ENCODE measurements at places on chromosomes 5 and 9.
A peak's percentile ranks its signal among the peaks of the same experiment; 100 is the strongest.

GRCh38 chr9:124180557-124180956 is 77.2 kb upstream of the NEK6 start:
- no peak for DNase-seq

DNA sequence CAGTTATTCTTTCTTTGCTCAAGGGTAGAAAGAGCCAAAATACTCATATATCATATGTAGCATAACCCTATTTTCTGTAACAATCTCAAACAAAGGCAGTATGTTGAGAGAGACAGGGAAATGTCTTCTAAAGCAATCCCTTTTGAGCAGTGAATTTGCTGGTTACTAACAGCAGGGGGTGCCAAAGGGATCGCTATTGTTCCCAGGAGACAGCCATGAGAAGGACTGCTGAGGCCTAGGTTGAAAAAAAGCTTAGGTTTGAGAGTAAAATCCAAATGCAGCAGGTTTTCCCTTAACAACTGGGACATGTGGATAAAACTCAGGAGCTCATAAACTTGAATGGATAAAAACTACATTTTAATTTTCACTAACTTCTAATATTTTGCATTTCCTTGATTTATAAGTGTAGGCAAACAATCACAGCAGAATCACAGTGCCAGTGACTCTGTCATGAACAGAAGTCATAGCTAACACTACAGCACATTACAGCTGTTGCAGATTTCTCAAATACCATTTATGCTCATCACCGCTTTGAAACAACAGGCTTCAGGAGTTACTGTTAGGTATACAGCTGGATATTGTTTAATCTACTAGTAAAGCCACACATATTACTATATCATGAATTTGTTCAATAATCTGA is 148.4 kb downstream of the MAPKAP1 start:
- peak; percentile 21 for DNase-seq

- no peak for DNase-seq
These were observed 4.8 kb upstream of the CEL start for GRCh38 chr9:133057006-133057405.

DNA sequence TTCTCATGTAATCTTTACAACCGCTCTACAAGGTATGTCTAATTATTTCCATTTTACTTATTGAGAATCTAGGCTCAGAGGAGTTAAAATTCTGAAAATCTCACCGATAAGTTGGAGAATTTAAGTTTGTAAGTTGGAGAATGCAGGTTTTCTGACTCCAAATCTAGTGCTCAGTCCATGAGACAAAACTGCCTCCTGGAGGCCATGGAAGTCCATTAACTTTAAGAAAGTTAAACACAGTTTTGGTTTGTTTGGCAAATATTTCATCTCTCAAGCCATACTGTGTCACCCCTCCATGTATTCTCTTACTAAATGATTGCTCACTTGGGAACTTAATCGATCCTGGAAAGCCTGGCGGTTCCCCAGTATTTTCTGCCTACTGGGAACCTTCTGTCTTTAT is 52.6 kb downstream of the INIP start:
- no peak for DNase-seq

DNA sequence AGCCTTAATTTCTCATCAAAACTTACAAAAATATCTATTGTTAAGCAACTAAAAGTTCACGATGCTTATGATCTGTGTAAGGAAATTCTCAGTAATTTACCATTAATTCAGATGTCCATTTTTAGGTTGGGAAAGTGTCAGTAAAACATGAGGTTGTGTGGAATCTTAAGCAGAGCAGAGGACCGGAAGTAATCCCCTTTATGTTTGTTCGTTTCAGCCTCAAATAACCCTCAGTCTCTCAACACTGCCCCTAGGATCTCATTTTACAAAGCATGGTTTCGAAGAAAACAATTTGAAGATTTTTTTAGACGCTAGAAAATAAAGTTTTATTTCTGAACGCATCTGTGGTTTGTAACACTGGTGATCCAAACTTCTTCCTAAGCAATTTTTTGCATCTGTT is 504.2 kb downstream of the MAT2B start:
- no peak for DNase-seq

DNA sequence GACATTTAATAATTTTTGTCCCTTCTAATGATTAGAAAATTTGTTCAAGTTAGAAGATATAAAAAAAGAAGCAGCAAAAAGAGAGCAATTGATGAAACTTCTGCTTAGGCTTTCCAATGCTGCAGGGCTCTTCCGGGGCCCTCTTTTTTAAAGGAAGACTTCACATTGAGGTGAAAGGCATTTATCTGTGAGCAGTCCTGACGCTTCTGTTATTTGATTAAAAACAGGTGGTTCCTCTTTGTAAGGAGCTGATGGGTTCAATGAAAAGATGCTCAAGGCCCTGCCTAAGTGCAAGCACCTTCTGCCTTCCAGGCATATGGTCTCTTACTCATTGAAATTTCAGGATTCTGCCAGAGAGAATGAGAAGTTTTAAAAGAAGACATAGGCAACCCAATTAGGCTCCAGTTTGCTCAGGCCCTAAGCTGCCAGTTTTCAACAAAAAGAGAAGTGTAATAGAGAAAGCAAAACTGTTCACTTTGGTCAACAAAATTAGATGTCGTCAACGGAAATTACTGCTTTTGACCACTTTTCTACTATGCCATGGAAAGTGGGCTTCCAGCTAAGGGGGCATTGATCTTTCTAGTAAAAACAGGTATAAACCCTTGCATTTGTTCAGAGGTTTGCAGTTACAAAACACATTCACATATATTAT is 100.2 kb downstream of the INSYN2B start:
- no peak for DNase-seq

DNA sequence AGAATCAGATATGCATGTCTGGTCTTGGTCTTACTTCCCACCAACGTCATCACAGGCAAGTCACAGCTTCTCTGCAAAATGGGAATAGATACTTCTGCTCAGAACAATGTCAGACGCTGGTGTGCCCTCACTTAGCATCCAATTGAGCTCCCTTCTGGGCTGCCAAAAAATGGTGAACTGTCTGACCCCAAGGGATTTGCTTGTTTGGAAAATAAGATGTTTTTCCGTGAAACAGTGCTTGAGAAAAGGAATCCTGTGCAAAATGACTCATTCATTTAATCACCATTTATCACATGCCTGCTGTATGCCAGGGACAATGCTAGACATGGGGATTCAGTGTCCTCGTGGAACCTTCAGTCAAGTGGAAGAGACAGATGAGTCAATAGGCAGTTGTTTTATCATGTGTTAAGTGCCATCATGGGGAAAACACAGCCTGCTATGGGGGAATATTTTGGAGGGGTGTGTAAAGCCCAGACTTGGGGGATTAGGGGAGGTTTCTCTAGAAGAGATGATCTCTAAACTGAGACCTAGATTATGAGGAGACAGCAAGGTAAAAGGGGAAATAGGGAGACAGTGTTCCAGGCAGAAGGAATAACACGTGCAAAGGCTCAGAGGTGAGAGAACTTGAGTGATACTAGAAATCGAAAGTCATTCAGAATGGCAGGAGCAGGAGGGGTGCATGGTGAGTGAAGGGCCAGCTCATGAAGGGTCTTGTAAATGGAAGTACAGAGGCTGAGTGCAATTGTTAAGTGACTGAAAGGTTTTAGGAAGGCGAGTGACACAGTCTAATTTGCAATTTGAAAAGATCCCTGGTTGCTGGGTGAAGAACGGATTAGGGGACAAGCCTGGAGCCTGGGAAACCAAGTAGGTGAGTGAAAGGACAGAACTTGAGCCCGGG is 3.9 kb downstream of the NIPAL4 start:
- DNase-seq = no peak

DNA sequence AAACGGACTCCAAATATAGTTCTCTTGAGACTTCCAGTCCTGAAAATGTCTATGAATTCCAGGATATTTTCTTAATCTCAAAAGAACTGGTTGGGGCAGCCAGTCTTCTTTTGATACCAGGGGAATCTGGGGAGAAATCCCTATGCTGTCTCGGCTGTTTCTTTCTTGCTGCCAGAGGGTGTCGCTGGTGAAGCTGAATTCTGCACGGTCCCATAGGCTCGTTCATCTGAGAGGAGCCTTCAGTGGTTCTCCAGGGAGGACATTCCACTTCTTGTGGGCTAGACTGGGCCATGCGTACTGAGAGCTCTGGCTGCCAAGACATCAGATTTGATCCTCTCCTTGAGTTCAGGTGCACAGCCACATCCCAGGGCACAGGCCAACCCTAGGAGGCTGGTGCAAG is 155.0 kb upstream of the CLINT1 start:
- DNase-seq = no peak

GRCh38 chr5:39005566-39006232 is 68.5 kb downstream of the RICTOR start:
- DNase-seq = no peak

DNA sequence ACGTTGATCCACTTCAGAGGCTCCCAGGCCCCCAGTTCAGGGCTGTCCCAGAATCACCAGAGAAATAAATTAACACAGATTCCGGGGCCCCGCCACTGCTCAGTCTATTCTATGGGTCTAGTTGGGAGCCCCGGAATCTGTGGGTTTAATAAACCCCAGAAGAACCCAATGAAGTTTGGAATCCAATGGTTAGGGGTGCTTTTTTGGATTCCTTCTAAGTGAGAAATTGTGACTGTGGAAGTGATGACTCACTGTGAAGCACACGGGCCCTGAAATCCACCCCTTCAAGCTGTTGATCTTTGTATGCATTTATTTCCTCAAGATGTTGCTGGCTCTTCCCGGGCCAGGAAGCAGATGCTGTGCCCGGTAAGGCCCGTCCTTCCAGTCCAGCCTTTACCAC is 57.3 kb upstream of the SLC28A3 start:
- DNase-seq = no peak

DNA sequence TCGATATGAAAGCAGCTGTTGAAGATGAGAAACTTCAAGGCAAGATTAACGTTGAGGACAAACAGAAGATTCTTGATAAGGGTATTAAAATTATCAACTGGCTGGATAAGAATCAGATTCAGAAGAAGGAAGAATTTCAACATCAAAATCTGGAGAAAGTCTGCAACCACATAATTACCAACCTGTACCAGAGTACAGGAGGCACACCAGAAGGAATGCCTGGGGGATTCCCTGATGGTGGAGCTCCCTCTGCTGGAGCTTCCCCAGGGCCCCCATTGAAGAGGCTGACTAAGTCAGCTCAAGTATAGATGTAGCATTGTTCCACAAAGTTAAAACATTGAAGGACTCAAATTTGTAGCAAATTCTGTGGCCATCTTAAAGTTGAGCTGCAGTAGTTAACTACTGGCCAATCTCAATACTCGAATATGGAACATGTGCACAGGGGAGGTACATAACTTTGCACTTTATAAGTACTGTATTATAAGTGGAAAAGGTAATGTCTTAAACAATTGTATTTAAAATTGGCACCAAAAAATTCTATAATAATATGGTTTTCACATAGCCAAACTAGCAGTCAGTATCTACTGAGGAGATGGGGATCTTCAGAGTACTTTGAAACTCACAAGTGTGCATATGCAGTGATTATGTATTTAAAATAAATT is 237.5 kb downstream of the CHSY3 start:
- DNase-seq = no peak

DNA sequence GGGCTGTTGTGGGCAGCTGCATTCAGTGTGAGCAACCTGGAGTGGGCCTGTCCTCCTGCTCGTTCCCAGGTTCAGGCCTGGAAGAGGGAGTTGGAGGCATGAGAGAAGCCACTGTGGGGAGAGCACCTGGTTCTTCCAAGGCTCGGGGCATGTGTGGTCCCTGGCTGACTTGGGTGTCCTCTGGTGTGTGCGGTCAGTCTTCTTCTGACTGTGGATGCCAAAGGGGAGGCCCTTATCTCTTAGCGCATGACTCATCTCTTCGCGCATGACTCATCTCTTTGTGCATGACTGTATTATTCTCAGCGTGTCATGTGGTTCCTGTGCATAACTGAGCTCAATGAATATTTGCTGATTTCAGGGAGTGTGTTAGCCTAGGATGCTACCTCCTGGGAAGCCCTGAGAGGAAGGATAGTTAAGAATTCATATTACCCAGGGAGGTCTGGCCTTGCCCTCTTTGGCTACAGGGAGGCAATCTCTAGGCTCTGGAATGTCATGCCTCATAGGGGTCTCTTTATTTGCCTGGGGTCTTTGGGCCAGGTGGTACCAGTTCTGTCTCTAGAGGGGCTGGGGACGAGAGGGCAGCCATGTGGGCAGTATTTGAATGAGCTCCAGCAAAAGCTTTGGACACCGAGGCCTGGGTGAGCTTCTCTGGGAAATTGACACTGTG is 188.7 kb downstream of the HSPA4 start:
- DNase-seq = peak; percentile 7

DNA sequence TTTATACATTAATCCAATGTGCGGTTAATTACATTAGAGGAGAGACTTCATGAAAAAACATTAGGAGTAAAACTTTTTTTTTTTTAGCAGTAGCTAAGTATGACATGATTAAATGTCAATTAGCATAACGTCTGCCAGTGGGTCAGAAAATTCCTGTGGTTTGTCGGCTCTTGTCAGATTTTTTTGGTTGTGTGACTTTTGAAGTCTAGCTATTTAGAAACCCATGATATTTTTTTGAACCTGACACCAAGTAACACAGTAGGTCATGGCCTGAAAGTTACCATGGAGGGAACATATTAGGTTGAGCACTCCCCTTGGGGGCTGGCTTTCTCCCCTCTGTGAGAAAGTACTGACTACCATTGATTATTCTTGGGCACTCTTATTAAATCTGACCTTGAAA is 84.8 kb upstream of the ALDH1A1 start:
- no peak for DNase-seq

DNA sequence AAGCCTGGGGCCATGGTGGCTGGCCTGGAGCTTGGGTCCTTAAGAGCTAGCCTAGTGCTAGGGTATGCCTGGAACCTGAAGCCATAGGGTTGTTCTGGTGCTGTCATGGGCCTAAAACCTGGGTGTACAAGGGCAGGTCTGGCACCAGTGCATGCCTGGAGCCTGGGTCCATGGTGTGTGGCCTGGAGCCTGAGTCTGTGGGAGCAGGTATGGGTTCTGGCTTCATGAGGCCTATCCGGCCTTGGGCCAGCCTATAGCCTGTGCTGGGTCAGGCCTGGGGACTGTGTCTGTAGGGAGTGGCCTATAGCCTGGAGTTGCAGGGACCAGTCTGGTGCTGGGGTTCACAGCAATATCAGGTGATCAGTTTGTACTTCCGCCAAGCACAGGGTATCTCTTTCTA is 347.2 kb upstream of the MEF2C start:
- DNase-seq = no peak

DNA sequence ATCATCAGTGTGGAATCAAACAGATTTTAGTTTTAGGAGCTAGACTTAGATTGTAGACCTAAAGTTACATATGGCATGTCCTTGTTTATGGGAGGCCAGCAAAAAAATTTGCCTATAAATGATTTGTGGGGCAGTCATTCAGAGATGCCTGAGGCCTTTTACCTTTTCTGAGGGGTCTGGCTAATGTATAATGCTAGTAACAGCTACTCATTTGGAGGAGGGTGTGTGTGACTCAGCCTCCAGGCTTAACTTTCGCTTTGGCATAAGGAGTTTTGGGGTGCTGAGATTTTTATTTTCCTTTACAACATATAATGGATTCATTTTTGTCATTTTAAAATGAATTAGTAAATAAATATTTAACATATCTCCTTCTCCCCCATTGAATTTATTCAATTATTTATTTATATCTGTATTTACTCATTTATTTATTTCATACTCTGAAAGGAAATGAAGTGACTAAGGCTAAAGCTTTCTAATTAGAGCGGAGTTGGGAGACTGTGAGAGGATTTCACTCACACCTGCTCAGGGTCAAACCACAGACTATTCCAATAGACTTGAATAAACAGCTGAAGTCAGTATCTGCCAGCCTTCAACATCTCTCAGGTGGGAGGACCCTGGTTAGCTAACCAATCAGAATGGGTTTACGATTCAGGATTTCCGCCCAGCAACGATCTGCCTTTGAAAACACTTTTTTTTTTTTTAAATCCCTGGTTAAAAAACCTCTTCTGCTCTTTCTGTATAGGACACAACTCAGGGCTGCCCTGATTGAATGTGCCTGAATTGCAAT is 487.5 kb upstream of the SGCD start:
- DNase-seq = no peak

Data from stimulated activated CD8-positive, alpha-beta memory T cell treated with anti-CD3 and anti-CD28 coated beads, Interleukin-7, amount 100 ng/mL, for 4 hours (primary cell).